HFFc6 (cell line): ENCODE measurements at places on chromosomes 3 and 15. TPM values are rescaled to one million over a fixed set of nuclear protein-coding genes. Genes with fewer than 3 reads are reported as not detected.

- no peak for DNase-seq
- H3K4me3 ChIP-seq, result no peak overlapping the region
- no peaks in the 10 kb centered on the region for H3K4me1 ChIP-seq
- no peaks in the 10 kb centered on the region; the same call in 1 of the 2 replicates for H3K36me3 ChIP-seq
- no peak overlapping the region for H3K27ac ChIP-seq
- H3K27me3 ChIP-seq, result no peaks in the 10 kb centered on the region; the same call in 1 of the 2 replicates
Observed at GRCh38 chr3:117150628-117151027, 441.0 kb downstream of the TUSC7 start.

DNA sequence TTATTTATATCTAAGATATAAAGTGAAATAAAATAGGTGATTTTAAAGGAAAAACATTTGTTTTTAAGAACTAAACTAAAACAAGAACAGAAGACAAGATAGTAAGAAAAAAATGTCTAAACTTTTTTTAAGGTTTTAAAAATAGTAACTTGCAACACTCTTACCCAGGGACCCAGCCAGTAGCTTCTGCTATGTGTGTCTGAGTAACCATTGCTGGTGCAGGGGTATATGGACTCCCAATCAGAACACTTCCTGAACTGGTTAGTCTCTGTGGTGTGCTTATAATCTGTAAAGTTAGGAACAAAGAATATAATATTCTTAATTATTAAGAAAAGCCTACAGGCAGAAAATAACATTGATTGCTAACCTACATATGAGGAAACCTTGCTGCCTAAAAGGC is 118.4 kb downstream of the ATP1B3 start:
- no peaks in the 10 kb centered on the region; the same call in 1 of the 2 replicates for H3K27me3 ChIP-seq
- DNase-seq, result no peak
- H3K27ac ChIP-seq, result no peak overlapping the region
- H3K4me1 ChIP-seq, result peaks cover 18% of the 10 kb centered on the region
- no peak overlapping the region for H3K4me3 ChIP-seq

DNA sequence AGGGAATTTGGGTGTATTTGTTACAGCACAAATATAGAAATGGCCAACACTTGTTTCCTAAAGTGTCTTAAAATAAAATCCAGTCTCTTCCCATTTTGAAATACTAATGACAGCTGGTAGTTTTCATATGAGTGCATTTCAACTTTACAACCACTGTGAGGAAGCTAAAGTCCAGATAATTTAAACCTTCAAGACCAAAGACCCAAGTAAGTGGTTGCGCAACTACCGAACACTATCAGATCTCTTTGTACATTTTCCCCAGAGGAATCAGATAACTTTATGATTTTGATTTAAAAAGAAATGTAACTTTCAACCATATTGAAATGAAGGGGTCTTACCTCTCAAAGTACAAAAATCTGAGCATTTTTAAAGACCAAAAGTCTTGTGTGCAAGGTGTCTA is 14.3 kb downstream of the BCL2L10 start:
- H3K4me3 ChIP-seq, result no peak overlapping the region
- H3K27ac ChIP-seq, result no peak overlapping the region
- no peak for DNase-seq
- H3K36me3 ChIP-seq, result peaks cover 3% of the 10 kb centered on the region
- peaks cover 53% of the 10 kb centered on the region for H3K4me1 ChIP-seq

DNA sequence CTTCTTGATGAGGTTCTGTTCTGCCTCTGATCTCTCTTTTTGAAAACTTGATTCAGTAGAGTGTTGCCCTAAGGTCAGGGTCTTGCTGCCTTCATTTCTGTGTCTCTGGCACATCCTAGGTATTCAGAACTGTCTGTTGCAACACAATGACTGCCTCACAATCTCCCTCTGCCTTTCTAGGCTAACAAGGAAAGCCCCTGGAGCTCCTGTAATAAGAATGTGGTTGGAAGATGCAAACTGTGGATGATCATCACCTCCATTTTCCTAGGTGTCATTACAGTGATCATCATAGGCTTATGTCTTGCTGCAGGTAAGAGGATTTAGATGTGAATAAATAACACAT is 7.0 kb downstream of the C3orf52 start:
- DNase-seq, result no peak
- peak overlapping the region; percentile 75 for H3K27ac ChIP-seq
- H3K4me1 ChIP-seq, result peaks cover 84% of the 10 kb centered on the region
- H3K36me3 ChIP-seq, result peaks cover 43% of the 10 kb centered on the region
- peak overlapping the region; percentile 71 for H3K4me3 ChIP-seq
- no peaks in the 10 kb centered on the region for H3K27me3 ChIP-seq

GRCh38 chr15:80275961-80276360 is 23.9 kb upstream of the CTXND1 start:
- H3K36me3 ChIP-seq, result no peaks in the 10 kb centered on the region
- peaks cover 15% of the 10 kb centered on the region for H3K27me3 ChIP-seq
- DNase-seq, result peak; percentile 50
- H3K4me3 ChIP-seq, result no peak overlapping the region
- no peak overlapping the region for H3K27ac ChIP-seq
- no peaks in the 10 kb centered on the region for H3K4me1 ChIP-seq

DNA sequence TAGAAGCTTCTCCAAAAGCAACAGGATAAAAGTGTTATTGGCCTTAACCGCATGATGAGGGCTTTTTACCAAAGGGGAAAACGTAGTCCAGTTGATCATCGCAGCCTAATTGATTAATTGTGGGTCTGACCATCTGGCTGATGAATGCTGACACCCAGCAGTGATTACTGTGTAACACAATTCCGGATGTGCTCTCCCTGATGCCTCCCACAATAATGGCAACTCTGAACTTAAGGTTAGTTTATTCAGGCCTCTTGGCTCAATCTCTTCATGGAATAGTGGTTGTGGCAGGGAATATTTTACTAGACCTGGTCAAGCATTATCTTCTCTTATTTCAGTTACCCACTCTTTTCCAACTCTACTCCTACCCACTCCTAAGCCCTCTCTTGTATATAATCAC is 332.9 kb downstream of the TIGIT start:
- H3K27ac ChIP-seq, result peak overlapping the region; percentile 38
- H3K4me3 ChIP-seq, result no peak overlapping the region
- no peaks in the 10 kb centered on the region for H3K36me3 ChIP-seq
- H3K4me1 ChIP-seq, result peaks cover 71% of the 10 kb centered on the region
- peaks cover 3% of the 10 kb centered on the region; the same call in 1 of the 2 replicates for H3K27me3 ChIP-seq

GRCh38 chr15:67884514-67885174 is 44.8 kb upstream of the RNU6-1 start:
- peaks cover 29% of the 10 kb centered on the region for H3K4me1 ChIP-seq
- H3K36me3 ChIP-seq, result no peaks in the 10 kb centered on the region
- peak overlapping the region; percentile 85 for H3K4me3 ChIP-seq
- H3K27me3 ChIP-seq, result peaks cover 16% of the 10 kb centered on the region
- H3K27ac ChIP-seq, result peak overlapping the region; percentile 61
- DNase-seq, result peak; percentile 16

The YEATS2 gene
- 19.0 and 20.2 TPM in 2 replicates for total RNA-seq

The PFKFB4 gene
- total RNA-seq, result 8.6 to 10.5 TPM (median 10.0 TPM) in 3 replicates
